Stimulated activated CD8-positive, alpha-beta memory T cell treated with anti-CD3 and anti-CD28 coated beads, Interleukin-7, amount 100 ng/mL, for 1 hour (primary cell): ENCODE measurements at places on chromosomes 16 and 17.

GRCh38 chr17:35773679-35774425 lies 13.2 kb downstream of the C17orf50 start:
- no peak for DNase-seq

DNA sequence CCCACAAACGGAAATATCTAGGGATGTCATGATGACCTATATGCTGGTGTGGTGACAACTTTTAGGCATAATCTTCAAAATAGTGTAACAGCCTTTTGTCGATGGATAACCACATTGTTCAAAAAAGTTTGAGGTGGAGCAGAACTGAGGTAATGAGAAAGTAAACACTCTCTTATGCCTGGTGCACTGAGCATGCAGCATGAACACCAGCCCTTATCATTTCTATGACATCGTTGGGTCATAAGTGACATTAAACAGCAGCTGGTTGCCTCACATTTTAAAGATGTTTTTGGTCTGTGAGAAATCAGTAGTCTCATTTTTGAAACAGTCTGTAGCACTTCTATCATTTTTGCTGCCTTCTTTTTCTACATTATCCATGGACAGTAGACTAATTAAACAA lies 1.8 kb downstream of the KRT23 start:
- no peak for DNase-seq

GRCh38 chr16:13344001-13344400 lies 442.6 kb downstream of the SHISA9 start:
- no peak for DNase-seq

- no peak for DNase-seq
Measured at GRCh38 chr16:72428681-72429376, 256.9 kb upstream of the PMFBP1 start.

- no peak for DNase-seq
Measured at GRCh38 chr17:59825533-59826322, 67.0 kb downstream of the TUBD1 start.

GRCh38 chr17:42180922-42181850 lies at the start of gene KCNH4:
Gene KCNH4, minus strand, starts transcription at chr17:42181142. Its CDS starts 197 bp downstream, at chr17:42180945.
- DNase-seq: peak; percentile 66

DNA sequence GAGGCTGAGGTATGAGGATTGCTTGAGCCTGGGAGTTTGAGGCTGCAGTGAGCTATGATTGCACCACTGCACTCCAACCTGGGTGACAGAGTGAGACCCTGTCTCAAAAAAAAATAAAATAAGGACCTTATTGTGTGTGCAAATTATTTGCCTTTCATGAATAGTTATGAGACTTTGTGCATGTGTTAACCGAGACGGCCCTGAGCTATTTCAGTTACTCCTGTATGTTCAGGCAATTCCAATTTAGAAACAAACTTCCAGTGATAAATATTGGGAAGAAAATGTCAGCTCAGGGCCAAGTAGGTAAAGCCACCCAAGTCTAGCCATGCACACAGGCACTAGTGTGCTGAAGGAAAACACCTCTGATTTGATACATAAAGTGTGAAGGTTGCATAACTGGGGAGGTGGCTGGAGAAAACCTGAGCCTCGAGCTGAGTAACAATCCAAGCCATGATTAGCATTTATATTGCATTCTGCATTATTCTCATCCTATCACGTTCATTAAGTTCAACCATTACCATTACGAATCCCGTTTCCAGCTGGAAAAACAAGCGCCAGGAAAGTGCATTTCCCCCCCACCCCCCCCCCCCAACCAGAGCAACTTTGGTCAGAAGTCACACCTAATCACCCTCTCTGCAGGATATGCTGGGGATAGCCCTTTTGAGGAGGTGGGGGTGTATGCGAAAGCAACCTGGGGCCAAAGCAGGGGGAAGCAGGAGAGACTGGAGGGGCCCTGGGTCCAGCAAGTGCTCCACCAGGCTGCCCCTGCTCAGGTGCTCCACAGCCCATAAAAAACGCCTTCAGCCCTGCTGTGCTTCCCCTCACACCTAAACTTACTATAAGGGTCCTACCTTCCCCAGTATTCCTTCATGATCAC lies 18.6 kb upstream of the ENDOV start:
- DNase-seq: no peak

GRCh38 chr17:80082403-80083135 lies 18.8 kb upstream of the GAA start:
- peak; percentile 22 for DNase-seq

GRCh38 chr16:86681031-86681756 lies 102.8 kb downstream of the FOXL1 start:
- no peak for DNase-seq

DNA sequence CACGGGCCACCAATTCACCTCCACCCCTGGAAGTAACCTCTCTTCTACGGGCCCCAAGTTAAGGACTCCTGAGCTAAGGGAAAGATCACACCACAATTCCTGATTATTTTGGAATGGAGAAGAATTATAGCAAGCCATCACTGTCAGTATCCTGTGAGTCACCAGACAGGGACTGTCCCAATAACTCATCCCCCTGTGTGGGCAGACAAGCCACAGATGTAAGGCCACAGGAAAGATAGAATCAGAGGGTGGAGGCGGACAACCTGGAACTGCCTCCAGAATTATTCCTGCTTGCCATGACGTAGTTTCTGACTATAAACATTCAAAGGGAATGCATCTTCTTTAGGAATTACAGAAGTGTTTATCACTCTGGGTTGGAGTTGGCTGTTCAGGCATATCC lies 5.8 kb upstream of the MYO1D start:
- DNase-seq: no peak

- no peak for DNase-seq
Measured at GRCh38 chr16:49183911-49184310, 97.7 kb downstream of the CBLN1 start.

GRCh38 chr17:64216338-64217248 lies 46.5 kb downstream of the TEX2 start:
- DNase-seq: no peak

DNA sequence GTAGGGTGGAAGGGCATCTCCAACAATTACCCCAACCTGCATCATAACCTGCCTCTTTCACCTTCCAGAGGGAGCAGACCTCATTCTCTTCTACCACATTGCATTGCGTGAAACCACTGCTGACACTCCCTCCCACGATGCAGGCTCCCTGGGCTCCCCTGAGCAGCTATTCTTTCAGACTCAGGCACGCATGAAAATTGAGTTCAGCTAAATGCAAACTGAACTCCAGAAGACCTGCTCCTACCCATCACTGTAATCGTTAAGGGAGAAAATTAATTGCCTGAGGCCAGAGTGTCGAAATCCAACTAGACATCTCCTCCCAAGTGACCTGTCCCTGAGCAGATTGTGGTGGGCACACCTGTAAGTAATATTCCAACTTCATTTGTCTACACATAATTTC lies 186.0 kb downstream of the GRIN2A start:
- no peak for DNase-seq

- DNase-seq: no peak
Measured at GRCh38 chr16:2233872-2234812, 2.1 kb upstream of the DNASE1L2 start.

DNA sequence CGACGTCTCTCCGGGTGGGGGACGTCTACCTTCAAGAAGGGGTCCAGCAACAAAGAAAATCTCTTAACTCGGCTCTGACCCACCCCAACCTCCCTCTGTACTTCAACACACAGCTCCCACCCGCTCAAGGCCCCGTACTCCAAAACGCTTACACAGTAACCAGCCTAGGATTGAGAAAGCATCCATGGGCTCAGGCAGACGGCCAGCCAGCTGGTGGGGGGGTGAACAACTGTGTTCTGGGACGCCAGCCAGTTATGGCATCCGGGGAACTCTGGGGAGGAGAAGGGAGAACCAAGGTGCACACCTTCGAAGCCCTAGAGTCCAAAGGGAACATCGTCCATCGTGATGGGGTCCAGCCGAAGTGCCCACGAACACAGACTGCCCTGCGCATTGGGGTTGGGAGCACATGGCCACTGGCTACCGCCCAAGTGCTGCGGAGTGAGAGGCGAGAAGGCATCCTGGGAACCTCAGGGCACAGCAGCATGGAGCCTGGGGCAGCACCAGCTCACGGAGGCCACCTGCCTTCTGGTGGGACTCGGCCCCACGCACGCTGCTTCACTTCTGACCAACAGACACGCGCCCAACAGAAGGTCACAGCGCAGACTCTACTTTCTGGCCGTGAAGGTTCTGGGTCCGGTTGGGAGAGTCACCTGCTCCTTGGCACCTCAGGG lies 14.3 kb downstream of the SLC16A3 start:
- no peak for DNase-seq

- no peak for DNase-seq
Measured at GRCh38 chr16:23114131-23114904, 34.9 kb downstream of the USP31 start.

DNA sequence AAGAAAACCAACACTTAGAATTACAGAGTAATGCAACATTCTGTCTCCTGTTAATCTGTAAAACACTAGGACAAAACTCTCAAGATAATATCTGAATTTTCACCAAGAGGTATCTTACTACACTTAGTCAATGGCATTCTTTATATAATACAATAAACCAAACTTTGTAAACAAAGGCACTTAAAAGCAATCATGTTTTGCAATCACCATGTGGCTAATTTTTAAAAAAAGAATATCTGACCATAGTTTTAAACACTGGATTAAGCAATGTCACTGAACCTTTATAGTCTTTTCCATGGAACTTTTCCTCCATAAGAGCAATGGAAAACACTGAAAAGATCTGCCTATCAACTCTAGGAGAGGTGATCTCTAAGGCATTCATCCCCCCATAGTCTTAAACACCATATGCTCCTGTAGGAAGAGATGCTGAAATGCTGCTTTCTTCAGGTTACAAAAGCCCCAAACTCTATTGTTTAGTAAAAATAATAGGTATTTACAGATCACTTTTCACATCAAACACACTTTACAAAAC lies 144.2 kb upstream of the CORO6 start:
- no peak for DNase-seq

DNA sequence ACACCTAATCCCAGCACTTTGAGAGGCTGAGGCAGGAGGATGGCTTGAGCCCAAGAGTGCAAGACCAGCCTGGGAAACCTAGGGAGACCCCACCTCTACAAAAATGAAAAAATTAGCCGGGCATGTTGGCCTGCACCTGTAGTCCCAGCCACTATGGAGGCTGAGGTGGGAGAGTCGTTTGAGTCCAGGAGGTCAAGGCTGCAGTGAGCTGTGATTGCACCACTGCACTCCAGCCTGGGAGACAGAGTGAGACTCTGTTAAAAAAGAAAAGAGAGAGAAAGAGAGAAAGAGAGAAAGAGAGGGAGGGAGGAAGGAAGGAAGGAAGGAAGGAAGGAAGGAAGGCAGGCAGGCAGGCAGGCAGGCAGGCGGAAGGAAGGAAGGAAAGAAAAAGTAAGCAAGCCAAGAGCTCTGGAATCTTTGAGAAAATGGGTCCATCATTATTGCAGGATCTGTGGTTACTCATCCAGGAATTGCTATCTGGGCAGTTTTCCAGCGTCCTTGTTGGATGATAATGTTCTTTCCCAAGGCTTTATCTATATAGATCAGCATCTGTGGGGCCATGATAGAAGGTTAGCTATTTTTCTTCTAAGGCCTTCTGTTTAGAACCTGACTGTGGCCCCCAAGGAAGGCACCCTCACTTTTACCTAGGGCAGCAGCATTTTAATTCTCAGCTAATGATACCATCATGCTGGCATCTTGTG lies 533.2 kb upstream of the CDH5 start:
- DNase-seq: no peak

GRCh38 chr17:17556671-17557070 lies 34.8 kb downstream of the PEMT start:
- no peak for DNase-seq

DNA sequence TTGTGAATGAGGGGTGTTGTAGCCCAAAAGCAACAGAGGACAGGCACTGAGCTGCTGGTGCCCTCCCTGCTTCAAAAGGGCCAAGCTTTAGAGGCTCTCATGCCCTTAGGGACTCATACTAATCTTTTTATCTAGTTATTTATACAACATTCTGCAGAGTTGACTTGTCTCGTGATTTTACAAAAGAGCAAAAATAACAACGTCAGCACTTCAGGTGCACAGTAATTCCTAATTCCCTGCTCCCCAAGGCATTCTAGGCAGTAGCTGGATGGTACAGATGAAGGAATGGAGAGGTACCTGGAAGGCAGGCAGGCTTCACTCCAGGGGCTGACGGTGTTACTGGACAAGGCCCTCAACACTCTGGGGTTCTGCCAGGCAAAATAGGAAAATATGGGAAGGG lies 406.7 kb upstream of the CCL2 start:
- DNase-seq: no peak

DNA sequence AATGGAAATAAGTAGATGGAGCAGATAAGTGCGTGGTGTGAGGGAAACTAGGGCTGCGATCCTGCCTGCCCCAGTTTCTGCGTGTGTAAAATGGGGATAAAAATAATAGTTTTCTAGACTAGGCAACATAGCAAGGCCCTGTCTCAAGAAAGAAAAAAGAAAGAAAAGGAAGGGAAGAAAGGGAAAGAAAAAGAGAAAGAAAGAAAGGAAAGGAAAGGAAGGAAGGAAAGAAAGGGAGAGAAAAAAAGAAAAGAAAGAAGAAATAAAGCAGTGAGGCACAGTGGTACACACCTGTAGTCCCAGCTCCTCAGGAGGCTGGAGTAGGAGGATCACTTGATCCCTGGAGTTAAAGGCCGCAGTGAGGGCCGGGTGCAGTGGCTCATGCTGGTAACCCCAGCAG lies 2.2 kb upstream of the PKMYT1 start:
- DNase-seq: no peak

DNA sequence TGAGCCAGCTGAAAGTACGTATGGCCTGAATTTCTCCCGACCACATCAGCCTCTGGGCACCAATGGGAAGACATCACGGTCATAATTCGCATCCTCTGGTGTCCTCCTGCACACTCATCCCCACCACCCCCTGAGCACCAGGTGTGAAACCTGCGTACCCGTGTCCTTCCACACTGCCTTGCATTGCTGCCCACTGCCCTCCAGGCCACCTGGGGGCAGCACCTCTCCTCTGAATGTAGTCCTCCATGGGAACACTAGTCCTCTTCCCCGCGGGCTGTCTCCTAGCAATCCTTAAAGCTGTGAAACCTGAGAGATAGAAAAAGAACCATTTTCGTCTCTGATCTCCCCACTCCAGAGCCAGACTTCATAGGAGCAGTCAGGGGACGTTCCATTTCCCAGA lies 125.5 kb downstream of the ZNF18 start:
- no peak for DNase-seq

- DNase-seq: no peak
Measured at GRCh38 chr16:51881731-51882130, 665.2 kb downstream of the TOX3 start.

DNA sequence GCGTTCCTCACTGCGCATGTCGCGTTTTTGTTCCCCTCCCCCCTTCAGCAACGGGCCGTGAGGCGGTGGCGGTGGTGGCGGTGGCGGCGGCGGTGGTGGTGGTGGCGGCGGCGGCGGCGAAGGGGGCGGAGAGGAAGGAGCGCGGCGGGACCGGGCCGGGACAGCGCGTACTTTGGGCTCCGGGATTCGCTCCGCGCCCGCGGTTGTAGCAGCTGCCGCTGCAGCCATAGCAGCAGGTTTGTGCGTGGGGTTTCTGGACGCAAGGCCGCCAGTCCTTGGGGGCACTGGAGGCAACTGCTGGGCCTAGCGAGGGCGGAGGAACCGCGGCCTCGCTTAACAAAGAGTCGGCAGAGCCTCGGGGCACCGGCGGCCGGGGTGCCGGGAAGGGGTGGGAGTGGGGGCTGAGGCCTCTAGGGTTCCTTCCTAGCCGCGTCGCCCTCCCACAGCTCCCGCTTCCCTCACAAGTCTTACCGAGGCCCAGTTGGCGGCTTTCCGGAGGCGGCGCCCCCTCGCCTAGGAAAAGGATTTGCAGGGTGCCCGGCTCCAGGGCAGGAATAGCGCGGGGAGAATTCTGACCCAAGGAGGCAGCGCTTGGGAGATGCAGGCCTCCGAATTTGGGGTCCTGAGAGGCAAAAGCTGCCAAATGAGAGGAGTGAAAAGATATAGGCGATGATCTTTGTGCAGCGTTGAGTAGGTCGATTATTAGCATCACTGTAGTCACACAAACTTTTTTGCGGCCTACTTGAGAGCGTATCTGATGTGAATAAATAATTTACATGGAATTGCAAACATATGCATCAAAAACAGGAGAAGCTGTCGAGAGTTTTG lies at the start of gene DDX42:
DDX42 (plus strand) TSS at position 30 of the 828 bp plus-strand sequence. CDS start 12,880 bp downstream, outside the sequence.
- DNase-seq: peak; percentile 81
